ENCODE measurements at places on chromosomes 7 and 10.

DNA sequence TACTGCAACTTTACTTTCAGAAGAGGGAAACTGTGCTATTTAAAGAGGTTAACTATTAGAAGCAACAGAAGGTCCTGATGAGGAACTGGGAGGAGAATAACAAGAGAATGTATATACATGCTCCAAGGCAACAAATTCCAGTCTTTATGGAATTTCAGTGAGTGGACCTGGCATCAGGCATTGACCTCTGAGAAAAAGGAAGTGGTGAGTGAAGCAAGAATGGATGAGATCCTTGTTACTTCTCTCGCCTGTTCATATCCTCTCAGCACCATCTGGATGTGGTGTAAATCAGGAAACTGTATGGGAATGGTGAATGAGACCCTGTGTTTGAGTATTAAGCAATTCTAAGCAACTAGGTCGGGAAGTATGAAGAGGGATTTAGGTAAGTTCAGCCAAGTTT, 30.3 kb upstream of the KBTBD2 start:
- DNase-seq, result no peak

- DNase-seq, result no peak
These were observed 118.6 kb upstream of the CARD11 start for GRCh38 chr7:3162289-3162688.

DNA sequence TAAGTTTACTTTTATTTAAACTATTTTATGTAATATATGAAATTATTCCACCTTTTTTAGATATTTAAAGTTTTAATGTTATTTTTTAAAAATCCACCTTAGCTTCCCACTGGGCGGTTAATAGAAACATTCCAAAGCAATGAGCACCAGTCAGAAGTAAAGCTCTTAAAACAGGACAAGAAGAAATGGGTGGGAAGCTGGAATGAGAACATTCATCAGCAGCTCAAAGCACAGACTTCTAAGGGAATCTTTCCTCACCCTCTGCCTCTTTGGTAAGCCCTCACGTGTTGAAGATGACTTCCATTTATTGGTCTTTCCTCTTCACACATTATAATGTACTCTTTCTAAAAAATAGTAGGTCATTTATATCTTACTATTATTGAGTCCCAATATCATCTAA, 3.1 kb downstream of the AGMO start:
- DNase-seq, result no peak

DNA sequence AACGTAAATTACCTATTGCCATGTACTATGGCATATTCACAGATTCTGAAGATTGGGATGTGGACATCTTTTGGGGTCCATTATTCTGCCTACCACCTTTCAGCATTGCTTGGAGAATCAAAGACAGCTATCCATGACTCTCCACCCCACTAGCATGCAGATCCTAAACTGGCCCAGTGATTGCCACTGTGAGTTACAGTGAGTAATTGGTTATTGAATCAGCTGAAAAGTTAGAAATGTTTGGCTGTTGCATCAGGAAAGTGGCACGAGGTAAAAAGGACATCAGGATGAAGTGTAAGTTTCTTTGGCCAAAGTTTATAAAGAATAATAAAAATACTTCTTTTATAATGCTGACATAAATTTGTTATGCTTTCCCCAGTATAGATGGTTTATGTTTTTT, 148.2 kb upstream of the ETV1 start:
- DNase-seq, result no peak

GRCh38 chr10:122498521-122498920, 37.2 kb downstream of the HTRA1 start:
- no peak for DNase-seq

All from GM12892 (cell line).